Effector CD4-positive, alpha-beta T cell (primary cell): ENCODE measurements at places on chromosomes 2 and 18.

GRCh38 chr2:156797832-156798231 lies 361.7 kb downstream of the GPD2 start:
- DNase-seq, result no peak

- DNase-seq, result no peak
These were observed 22.6 kb downstream of the MAPK4 start for GRCh38 chr18:50582500-50582899.

- no peak for DNase-seq
These were observed 11.3 kb upstream of the KLHL29 start for GRCh38 chr2:23373666-23374065.

DNA sequence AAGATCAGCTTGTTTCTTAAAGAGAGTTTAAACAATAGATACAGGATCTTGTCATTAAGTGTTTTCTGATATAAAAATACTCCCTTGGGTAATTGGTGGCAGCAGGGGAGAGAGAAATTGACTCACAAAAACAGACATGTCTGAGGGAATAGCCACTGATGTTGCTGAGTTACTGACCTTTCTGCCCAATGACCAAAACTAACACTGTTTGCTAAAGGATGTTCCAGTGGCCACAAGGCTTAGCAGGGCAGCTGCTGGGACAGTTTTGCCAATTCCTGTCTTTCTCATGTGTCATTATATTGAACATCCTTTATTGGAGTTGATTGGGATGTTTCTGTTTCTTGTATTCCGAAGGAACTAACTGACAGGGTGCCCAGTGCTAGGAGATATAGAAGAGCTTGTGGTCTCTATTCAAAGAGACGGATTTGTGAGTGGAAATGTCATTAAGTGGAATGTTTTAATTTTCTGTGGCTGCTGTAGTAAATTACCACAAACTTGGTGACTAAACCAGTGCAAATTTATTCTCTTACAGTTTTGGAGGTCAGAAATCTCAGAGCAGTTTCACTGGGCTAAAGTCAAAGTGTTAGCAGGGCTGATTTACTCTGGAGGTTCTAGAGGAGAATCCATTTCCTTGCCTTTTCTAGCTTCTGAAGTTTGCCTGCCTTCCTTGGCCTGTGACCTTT lies 124.8 kb upstream of the RMDN2 start:
- no peak for DNase-seq

- DNase-seq, result no peak
These were observed 26.9 kb upstream of the PPP1R1C start for GRCh38 chr2:181958726-181959125.

- DNase-seq, result no peak
These were observed 188.3 kb upstream of the SLC39A10 start for GRCh38 chr2:195468771-195469170.

DNA sequence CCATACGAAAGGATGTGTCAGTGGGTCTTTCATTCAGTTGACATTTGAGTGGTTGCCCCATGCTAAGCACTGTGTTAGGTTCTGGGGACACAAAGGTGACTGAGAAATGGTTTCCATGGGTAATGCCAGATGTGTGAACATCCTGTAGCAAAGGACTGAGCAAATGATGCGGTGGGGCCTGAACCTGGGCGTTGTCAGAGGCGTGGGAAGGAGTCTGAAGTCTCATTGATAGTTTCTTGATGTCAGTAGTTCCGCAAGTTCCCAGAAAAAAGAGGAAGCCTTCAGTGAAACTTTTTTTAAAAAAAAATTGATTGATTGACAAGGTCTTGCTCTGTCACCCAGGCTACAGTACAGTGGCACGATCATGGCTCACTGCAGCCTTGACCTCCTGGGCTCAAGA lies 56.9 kb downstream of the LIMS1 start:
- DNase-seq, result no peak

DNA sequence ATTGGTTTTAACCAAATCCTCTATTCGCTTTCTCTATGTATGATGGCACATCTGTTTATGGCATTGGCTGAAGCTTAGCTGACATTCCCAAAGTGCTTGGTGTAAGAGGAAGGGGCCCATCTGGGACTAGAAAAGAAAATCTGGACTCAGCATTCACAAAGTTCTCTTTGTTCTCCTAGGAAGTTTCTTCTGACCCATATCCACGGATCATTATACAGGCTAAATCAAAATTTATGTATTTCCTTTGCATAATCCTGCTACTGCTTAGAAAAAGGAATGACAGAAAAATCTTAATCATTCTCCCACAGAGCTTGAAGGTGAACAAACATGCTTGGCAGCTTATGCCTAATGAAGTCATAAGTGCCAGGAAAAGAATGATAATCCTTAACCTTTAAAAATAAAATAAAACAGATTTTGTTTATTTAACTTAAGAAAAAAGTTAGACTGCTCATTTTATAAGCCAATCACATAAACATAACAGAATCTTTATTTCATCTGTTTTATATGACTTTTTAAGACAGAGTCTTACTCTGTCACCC lies 88.4 kb downstream of the NYAP2 start:
- no peak for DNase-seq

DNA sequence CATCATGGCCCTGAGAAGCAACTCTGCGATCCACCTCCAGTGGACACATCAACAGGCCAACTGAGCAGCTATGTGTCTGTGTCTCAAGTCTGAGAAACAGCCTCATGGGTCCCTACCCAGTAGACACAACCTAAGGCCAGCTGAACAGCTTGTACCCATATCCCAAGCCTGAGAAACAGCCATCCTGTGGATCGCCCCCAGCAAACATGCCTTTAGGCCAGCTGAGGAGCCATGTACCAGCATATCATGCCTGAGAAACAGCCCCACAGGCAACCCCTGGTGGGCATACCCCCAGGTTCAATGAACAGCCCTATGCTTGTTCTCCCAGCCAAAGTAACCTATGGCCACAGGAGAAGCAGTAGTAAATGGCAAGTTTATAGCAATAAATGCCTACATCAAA lies 126.7 kb upstream of the OTX1 start:
- no peak for DNase-seq

DNA sequence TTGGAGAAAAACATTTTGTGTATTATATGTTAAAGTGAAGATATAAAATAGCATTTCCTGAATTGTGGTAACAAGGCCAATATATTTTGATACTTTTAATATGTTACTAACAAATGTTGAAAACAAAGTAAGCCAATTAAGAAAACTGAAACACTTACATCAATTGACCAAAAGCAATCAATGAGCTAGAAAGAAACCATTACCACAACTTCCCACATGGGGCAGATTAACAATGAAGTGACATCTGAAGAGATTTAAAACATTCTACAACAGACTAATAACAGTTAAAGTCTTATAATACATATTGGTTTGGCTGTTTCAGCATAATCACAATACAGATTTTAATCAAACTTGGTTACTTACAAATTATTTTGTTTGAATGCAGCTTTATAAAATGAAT lies 282.4 kb upstream of the NETO1 start:
- no peak for DNase-seq

GRCh38 chr2:222998459-222998858 lies 53.5 kb upstream of the KCNE4 start:
- no peak for DNase-seq

DNA sequence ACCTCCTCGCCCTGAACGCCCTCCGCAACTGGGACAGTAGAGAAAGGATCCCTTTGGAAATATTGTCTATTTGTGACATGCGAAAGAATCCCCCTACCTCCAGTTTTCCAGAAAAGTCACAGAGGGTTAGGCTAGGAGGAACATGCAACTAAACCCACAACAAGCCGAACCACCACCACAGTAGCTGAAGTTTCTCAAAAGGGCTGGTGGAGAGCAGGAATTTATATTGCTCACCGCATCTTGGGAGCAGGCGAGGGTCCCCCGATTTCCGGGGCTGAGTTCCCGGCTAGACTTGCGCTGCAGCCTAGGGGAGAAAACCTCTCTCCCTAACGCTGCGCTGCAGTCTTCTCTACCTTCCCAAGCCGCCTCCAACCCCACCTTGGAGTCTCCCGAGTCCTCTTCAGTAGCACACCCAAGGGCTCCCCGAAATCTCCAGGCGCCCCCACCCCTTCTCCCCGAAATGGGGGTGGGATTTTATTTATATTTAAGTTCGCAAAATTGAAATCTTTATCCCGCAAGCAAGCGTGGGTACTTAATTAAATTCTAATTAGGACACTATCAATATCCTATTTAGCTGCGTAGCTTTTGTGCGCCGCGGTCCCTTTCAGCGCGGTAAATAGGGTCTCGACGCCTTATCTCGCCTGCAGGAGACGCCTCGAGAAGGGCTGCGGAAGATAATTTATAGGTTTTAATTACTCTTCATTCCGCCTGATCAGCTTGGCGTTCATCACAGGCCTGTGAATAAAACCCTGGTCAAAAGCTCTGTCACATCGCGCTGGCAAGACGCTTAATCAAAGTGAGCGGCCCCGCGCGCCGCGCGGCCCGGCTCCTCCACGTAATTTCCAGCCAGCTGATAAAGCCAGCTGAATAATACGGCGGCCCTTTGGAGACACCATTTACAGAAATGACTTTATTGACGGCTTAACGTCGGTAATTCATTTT lies 2.0 kb upstream of the EN1 start:
- DNase-seq, result no peak

DNA sequence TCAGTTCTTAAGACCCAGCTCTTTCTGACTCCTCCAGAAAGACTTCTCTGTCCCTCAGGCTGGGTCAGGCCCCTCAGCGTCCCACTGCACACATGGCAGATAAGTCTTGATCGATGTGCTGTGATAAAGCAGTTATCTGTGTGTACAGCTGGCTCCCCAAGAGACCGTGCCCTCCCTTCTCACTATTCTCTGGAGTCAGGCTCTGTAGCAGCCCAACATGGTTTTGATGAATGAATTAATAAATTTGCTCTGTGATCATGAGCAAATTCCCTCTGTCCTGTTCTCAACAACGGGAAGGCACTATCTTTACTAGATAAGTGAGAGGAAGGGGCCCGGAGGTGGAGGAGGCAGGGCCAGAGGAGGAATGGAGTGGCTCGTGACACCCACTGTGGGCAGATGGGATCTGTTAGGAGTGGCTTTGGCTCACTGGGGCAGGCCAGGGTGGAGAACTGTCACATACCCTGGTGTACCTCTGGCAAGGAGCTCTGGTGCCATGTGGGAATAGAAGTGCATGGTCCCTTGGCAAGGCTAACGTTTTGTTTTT lies 48.3 kb downstream of the ZFP36L2 start:
- DNase-seq, result no peak

- DNase-seq, result no peak
These were observed 40.1 kb upstream of the TAF1B start for GRCh38 chr2:9803023-9803805.

GRCh38 chr2:1937066-1937465 lies 192.8 kb upstream of the PXDN start:
- no peak for DNase-seq

GRCh38 chr18:3350566-3351527 lies 88.9 kb downstream of the MYL12B start:
- DNase-seq, result no peak

- no peak for DNase-seq
These were observed 28.6 kb downstream of the EML4 start for GRCh38 chr2:42197792-42198191.

DNA sequence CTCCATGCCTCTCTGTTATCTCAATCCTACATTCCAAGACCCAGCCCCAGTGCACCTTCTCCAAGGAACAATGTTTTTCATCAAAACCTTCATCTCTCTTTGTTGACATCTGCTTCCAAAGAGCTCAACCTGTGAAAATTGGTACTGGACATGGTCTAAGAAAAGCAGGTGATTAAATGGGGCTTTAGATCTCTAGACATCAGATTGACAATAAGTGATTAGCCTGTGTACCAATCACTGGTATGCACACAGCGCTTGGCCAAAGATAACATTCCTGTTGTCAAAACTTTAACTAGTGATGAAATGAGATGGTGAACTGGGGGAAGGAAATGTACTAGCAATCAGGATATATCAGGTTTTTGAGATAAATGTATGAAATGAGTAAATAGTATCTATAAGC lies 183.3 kb downstream of the TDRD15 start:
- DNase-seq, result no peak

GRCh38 chr2:176581557-176582165 lies 312.4 kb downstream of the MTX2 start:
- no peak for DNase-seq

GRCh38 chr2:25151718-25152117 lies 16.7 kb downstream of the POMC start:
- DNase-seq, result no peak

DNA sequence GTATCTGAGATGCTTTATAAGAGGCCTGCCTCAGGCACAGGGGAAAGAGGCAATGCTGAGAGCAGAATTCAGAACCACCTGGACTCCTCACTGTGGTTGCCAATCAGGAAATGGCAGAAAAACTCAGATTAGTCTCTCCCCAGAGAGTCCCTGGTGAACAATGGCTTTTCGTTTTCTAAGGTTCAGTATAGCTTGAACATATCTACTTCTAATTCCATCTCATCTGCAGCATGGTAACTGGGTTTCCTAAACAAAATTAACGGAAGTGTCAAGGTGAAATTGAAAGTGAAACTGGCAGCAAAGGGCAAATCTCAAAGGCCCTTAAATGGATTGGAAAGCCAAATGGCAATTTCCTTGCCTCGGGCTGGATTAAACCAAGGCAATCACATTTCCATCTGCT lies 480.2 kb upstream of the ACVR2A start:
- DNase-seq, result no peak

DNA sequence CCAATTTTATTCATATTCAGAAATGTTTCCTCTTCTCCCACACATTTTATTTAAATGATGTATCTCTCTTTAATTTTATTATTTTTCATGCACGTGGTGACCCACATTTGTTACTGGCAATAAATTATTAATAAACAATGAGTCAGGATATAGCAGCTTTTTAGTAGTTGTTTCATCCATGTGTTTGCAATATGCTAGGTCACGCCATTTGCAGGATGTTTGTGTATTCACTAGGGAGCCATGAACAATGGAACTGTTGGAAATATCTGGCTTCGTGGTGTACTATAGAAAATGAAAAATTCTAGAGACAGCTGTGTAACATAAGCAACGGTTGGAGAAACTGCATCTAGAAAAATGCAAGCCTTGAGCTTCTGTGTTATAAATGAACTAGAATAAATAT lies 176.0 kb upstream of the COL3A1 start:
- DNase-seq, result no peak

GRCh38 chr18:48203961-48204666 lies 205.1 kb downstream of the ZBTB7C start:
- no peak for DNase-seq

DNA sequence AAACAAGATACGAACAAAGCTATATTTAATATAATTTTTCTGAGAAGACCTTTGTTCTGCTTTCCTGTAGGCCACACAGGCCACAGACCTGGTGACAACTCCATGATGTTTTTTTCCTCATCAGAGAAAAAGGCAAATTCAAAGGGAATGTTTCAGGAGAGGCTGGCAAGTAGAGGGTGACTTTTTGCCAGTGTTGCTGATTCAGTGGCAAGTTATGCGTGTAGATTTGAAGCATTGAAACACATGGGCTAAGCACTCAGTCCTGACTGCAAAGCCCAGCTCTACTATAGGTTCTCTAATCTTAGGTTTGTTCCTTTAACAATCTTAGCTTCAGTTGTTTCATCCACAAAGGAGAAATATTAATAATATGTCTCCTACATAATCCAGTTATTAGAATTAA lies 499.8 kb downstream of the SUCLG1 start:
- no peak for DNase-seq

GRCh38 chr2:231058761-231059550 lies 2.3 kb downstream of the PSMD1 start:
- no peak for DNase-seq

- DNase-seq, result no peak
These were observed 51.1 kb upstream of the TNP1 start for GRCh38 chr2:216911008-216911407.
